Muscle of back (tissue), 13 donors: ENCODE measurements at places on chromosomes 13 and 19. TPM values are rescaled to one million over a fixed set of nuclear protein-coding genes. Genes with fewer than 3 reads are reported as not detected.

Gene ZNF787
- 26.0 TPM for polyA plus RNA-seq

Gene CEACAM19
- 3.8 TPM for polyA plus RNA-seq

Gene CGB8
- 0.40 TPM for polyA plus RNA-seq

Gene CEACAM4
- 0.18 TPM for polyA plus RNA-seq

Gene PRRG2
- 0.56 TPM for polyA plus RNA-seq

Gene NANOS3
- polyA plus RNA-seq = 1.1 TPM

Gene GJB2
- 0.85 TPM for polyA plus RNA-seq

Gene PINLYP
- 5.6 TPM for polyA plus RNA-seq

Gene ACP7
- polyA plus RNA-seq = 0.08 TPM

Gene FAM216B
- polyA plus RNA-seq = 0.22 TPM

Gene LRG1
- polyA plus RNA-seq = 0.59 TPM

Gene LGALS4
- polyA plus RNA-seq = 2.6 TPM

Gene PLPPR2
- 12.2 TPM for polyA plus RNA-seq

Gene IFNL1
- polyA plus RNA-seq = not detected

Gene NLRP5
- polyA plus RNA-seq = 0.13 TPM

Gene IGFL3
- not detected for polyA plus RNA-seq

Gene CYP4F8
- not detected for polyA plus RNA-seq

Gene KCNRG
- polyA plus RNA-seq = 0.47 TPM

Gene ZNF763
- 2.4 TPM for polyA plus RNA-seq

Gene RDH8
- not detected for polyA plus RNA-seq

Gene ZNF429
- polyA plus RNA-seq = 12.8 TPM

Gene PRR22
- 1.3 TPM for polyA plus RNA-seq

Gene GPR18
- 0.60 TPM for polyA plus RNA-seq

Gene PLIN5
- polyA plus RNA-seq = 1.3 TPM

Gene KIR3DL1
- not detected for polyA plus RNA-seq

Gene DOCK6
- polyA plus RNA-seq = 26.3 TPM

Gene PRDX2
- polyA plus RNA-seq = 170 TPM

Gene GPC6
- polyA plus RNA-seq = 21.9 TPM

Gene CEACAM21
- 1.4 TPM for polyA plus RNA-seq

Gene LRRC63
- polyA plus RNA-seq = 0.16 TPM

Gene GDF15
- 0.85 TPM for polyA plus RNA-seq

Gene LIM2
- not detected for polyA plus RNA-seq

Gene NCAN
- polyA plus RNA-seq = 0.04 TPM

Gene NXNL1
- polyA plus RNA-seq = not detected

Gene RFC3
- 14.4 TPM for polyA plus RNA-seq

Gene ZNF14
- polyA plus RNA-seq = 5.1 TPM

Gene CATSPERD
- polyA plus RNA-seq = not detected

Gene TEKTIP1
- polyA plus RNA-seq = 2.1 TPM

Gene MAP4K1
- 3.3 TPM for polyA plus RNA-seq

Gene UHRF1
- 25.3 TPM for polyA plus RNA-seq
